ENCODE measurements at places on chromosomes 2 and 18. TPM values are rescaled to one million over a fixed set of nuclear protein-coding genes. Genes with fewer than 3 reads are reported as not detected.

CERKL gene
- 8.0 TPM for total RNA-seq

ADAM23 gene
- total RNA-seq = 1.0 TPM

ID2 gene
- 74.6 TPM for total RNA-seq

COPS8 gene
- 40.7 TPM for total RNA-seq

RAB27B gene
- total RNA-seq = 4.1 TPM

ELMOD3 gene
- total RNA-seq = 15.3 TPM

GPAT2 gene
- total RNA-seq = 2.7 TPM

SLC30A3 gene
- 0.31 TPM for total RNA-seq

FAP gene
- total RNA-seq = 3.3 TPM

RASGRP3 gene
- total RNA-seq = 22.6 TPM

PLGLB2 gene
- total RNA-seq = not detected

GRCh38 chr2:62354771-62355561 lies 151.0 kb downstream of the TMEM17 start:
- DNase-seq = no peak
- no peaks in the 10 kb centered on the region for H3K4me1 ChIP-seq
- H3K27ac ChIP-seq = no peak overlapping the region
- H3K4me3 ChIP-seq = no peak overlapping the region

GRCh38 chr2:111668741-111669140 lies 215.3 kb downstream of the ANAPC1 start:
- no peak overlapping the region for H3K27ac ChIP-seq
- DNase-seq = peak; percentile 20
- H3K4me3 ChIP-seq = no peak overlapping the region
- H3K36me3 ChIP-seq = no peaks in the 10 kb centered on the region
- peaks cover 2% of the 10 kb centered on the region for H3K4me1 ChIP-seq
- no peaks in the 10 kb centered on the region for H3K27me3 ChIP-seq

GRCh38 chr2:223267160-223267951 lies 215.4 kb downstream of the KCNE4 start:
- H3K36me3 ChIP-seq = no peaks in the 10 kb centered on the region
- no peak overlapping the region for H3K27ac ChIP-seq
- no peaks in the 10 kb centered on the region for H3K27me3 ChIP-seq
- no peaks in the 10 kb centered on the region for H3K4me1 ChIP-seq

- H3K4me3 ChIP-seq = peak within 1 kb of the TSS; percentile 76
- peaks cover 5% of the 10 kb centered on the region for H3K4me1 ChIP-seq
- H3K27me3 ChIP-seq = no peaks in the 10 kb centered on the region
- peak; percentile 96 for DNase-seq
- no peaks in the 10 kb centered on the region for H3K36me3 ChIP-seq
Observed at GRCh38 chr2:126655500-126656430, at the start of gene GYPC. Gene GYPC, plus strand, starts transcription at chr2:126656158. Its CDS starts 106 bp downstream, at chr2:126656264.

DNA sequence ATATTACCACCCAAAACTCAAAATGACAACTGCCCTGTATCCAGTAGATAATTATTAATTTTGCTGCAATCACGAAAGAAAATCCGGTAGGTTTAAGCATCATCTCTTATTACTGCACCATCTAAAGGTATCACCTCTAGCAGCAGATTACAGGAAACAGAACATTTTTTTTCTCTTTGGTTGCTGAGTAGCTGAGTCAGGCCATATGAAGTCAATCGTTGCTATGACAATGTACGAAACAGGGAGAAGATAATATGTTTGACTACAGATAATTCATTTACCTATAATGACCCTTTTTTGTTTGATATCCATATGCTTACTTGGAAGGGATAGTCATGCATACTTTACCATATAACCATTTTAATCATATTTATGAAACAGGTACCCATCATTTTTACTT lies 831.6 kb upstream of the CHAC2 start:
- DNase-seq = no peak
- no peaks in the 10 kb centered on the region for H3K27me3 ChIP-seq
- no peaks in the 10 kb centered on the region for H3K36me3 ChIP-seq
- no peaks in the 10 kb centered on the region for H3K4me1 ChIP-seq
- no peak overlapping the region for H3K27ac ChIP-seq

DNA sequence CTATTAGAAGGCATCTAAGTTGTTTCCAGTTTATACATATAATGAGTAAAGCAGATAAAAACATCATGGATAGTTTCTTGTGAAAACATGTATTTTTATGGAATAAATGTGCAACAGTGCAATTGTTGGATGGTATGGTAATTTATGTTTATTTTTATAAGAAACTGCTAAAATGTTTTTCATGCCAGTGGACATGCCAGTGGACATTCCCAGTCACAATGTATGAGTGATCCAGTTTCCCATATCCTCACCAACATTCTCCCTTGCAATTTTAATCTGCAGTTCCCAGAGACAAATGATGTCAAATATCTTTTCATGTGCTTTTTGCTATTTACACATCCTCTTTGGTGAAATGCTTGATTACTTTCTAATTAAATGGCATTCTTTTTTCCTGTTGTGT lies 818.6 kb downstream of the SUCLG1 start:
- DNase-seq = no peak
- H3K27ac ChIP-seq = no peak overlapping the region

DNA sequence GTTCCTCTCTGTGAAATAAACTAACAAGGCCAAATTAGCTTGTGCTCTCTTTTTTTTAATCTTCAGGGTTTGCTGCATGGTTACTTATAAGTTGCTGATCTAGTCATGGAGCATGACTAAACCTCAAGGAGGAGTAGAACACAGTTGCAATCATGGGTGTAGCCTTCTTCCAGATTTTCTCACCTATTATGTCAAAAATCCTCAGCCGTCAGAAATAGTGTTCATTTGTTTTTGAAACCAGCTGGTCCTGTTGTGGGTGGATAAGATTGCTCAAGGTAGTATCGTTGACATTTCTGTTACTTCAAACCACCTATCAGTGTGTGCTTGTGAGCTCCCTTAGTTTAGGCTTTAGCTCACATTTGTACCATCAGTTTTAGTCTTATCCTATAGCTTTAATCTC lies 11.2 kb downstream of the RELCH start:
- H3K27me3 ChIP-seq = no peaks in the 10 kb centered on the region
- no peak overlapping the region for H3K4me3 ChIP-seq
- DNase-seq = no peak
- no peak overlapping the region for H3K27ac ChIP-seq
- H3K36me3 ChIP-seq = no peaks in the 10 kb centered on the region

DNA sequence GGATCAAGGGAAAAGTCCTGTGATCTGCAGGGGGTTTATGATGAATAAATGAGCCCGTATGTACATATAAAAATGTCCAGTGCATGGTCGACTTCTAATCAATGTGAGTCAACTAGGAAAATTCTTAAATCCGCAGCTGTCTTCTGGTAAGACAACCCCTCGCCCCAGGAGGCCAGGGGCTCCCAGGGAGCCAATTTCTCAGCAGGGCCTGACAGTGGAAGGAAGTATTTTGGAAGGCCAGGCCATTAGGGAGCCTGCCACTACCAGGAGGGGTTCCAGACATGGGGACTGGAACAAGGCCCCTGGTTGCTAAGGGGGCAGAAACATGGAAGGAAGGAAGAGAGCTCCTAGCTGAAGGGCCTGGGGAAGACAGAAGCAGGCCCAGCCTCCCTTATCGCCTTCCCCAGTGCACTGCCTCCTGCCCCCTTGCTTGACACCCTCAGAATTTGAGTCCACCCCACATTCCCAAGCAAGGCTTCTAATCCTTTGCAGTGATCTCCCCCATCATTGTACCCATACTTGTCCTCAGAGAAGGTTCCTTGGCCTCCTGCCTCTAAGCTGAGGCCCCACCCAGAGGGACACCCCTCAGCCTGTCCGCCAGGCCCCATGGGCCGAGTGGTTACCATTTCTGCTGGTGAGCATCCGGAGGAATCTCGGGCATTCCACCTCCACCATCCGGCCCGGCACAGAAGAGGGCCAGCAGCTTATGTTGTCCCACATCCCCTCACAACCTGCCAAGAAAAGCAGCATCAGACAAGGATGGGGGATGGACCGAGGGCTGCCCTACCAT lies 45.9 kb downstream of the SCTR start:
- no peak overlapping the region for H3K4me3 ChIP-seq
- no peak overlapping the region for H3K27ac ChIP-seq
- no peaks in the 10 kb centered on the region for H3K36me3 ChIP-seq
- H3K27me3 ChIP-seq = no peaks in the 10 kb centered on the region
- no peak for DNase-seq

All from kidney (tissue), 22 donors.